Activated CD8-positive, alpha-beta T cell treated with anti-CD3 and anti-CD28 coated beads, Interleukin-2, amount 10 ng/mL, durations not matched to agents 7 days and 5 days (primary cell): ENCODE measurements at places on chromosomes 6 and 20.

DNA sequence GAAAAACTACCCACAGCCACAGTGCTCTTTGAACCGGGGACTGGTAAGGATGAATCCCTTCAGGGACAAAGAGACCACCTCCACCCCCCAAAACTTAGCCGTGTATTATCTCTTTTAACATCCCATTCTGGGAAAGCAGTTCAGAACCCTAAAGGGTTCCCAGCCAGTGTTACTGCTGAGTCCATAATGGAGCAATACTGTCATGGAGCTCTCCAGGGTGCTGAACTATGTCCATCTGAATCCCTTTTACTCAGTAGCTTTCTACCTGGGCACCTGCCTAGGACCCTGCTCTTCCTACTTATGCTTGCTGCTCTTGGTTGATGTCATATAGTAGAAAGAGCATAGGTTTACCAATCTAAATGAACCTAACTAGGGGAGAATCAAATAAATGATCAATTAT, 22.3 kb upstream of the SAYSD1 start:
- H3K4me3 ChIP-seq = no peak overlapping the region
- peaks cover 9% of the 10 kb centered on the region for H3K27me3 ChIP-seq
- no peaks in the 10 kb centered on the region for H3K36me3 ChIP-seq
- DNase-seq = peak; percentile 71
- no peak overlapping the region for H3K27ac ChIP-seq
- H3K4me1 ChIP-seq = no peaks in the 10 kb centered on the region

- H3K4me3 ChIP-seq = no peak overlapping the region
- H3K27me3 ChIP-seq = no peaks in the 10 kb centered on the region
- H3K4me1 ChIP-seq = peaks cover 18% of the 10 kb centered on the region
- H3K36me3 ChIP-seq = no peaks in the 10 kb centered on the region
- no peak overlapping the region for H3K27ac ChIP-seq
- DNase-seq = no peak
Measured at GRCh38 chr6:6920114-6920986, 187.4 kb upstream of the RREB1 start.

DNA sequence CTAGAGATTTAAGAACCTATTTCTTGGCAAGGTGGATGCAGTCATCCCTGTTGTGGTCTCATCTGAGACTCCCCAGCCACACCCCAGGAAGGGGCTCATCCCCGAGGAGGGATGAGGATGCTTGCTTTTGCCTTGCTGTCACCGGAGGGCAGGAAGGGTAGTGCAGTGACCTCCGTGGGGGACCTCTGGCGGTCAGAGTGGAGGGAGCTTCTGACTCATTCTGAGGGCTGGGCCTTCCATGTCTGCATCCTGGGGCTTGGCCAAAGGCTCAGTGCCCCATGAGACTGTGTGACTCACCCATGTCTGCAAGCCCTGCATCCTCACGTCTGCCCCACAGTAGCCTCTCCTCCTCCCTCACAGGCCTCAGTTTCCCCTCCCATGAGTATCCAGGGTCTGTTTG, 38.7 kb downstream of the UQCC2 start:
- H3K4me3 ChIP-seq = no peak overlapping the region
- H3K27me3 ChIP-seq = no peaks in the 10 kb centered on the region
- H3K4me1 ChIP-seq = peaks cover 7% of the 10 kb centered on the region
- DNase-seq = no peak
- no peak overlapping the region for H3K27ac ChIP-seq

- H3K36me3 ChIP-seq = no peaks in the 10 kb centered on the region
- no peak for DNase-seq
- H3K4me3 ChIP-seq = no peak overlapping the region
- peaks cover 11% of the 10 kb centered on the region for H3K27me3 ChIP-seq
- no peaks in the 10 kb centered on the region for H3K4me1 ChIP-seq
Measured at GRCh38 chr20:4483486-4483885, 238.2 kb upstream of the PRND start.

GRCh38 chr20:50085481-50086365, 27.2 kb downstream of the UBE2V1 start:
- H3K27ac ChIP-seq = peak overlapping the region; percentile 80
- peak; percentile 54 for DNase-seq
- peaks cover 22% of the 10 kb centered on the region for H3K4me1 ChIP-seq
- H3K36me3 ChIP-seq = peaks cover 42% of the 10 kb centered on the region
- H3K4me3 ChIP-seq = peak overlapping the region; percentile 64
- H3K27me3 ChIP-seq = no peaks in the 10 kb centered on the region
